ENCODE measurements at places on chromosomes 7 and 10. TPM values are rescaled to one million over a fixed set of nuclear protein-coding genes. Genes with fewer than 3 reads are reported as not detected.

GRCh38 chr10:75617485-75618155 is 186.2 kb downstream of the LRMDA start:
- DNase-seq: no peak

The CNPY1 gene
- total RNA-seq: not detected

- no peak for DNase-seq
These were observed 206.1 kb upstream of the CELF2 start for GRCh38 chr10:10811562-10811961.

- no peak for DNase-seq
These were observed 55.1 kb downstream of the KCTD7 start for GRCh38 chr7:66683770-66684123.

The CCDC146 gene
- total RNA-seq: 0.43 TPM

DNA sequence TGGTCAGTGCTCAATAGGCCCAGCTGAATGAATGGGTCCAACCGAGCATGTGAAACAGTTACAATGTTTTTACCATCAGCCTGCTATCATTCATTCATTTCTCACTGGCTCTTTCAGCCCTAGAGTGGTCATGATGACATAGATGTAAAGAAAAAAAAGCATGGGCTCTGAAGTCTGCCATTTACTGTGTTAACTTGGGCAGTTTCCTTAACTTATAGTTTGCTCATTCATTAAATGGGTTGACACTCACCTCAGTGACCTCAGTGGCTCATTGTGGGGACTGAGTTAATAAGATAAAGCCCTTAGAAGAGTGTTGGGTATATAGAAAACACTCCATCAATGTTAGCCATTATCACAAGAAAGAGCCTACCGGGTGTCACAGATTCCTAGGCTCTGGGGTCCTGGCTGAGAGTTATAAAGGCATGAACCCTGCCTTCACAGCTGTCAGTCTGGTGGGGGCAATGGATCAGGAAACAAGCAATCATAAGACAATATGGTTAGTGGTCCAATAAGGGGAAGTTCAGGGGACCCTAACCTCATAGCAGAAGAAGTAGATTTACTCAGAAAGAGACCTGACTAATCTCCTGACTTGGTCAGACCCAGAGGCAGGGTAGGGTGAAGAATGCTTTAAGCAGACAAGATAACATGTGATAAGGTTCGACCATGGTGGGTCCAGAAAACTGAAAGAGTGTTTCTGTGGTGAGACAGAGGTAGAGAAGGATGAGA is 29.7 kb upstream of the GPAM start:
- DNase-seq: no peak

DNA sequence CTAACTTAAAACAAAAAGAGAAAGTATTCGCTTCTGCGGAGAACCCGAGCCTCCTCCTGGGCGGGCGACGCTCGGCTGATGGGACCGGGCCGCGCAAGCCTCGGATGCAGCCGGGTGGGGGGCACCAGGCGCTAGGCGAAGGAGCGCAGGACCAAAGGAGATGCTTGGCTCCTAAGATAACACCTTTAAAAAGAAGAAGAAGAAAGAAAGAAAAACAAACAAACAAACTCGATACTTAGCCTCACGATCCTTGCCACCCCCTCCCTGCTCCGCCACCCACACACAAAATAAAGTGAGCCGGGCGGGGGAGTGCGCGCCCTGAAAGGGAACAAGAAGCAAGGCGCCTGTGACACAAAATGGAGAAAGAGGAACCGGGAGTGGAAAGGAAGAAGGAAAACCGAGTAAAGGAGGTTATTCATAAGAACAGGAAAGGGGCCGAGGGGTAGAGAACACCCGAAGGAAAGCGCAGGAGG is 34.0 kb upstream of the EBLN1 start:
- DNase-seq: no peak

DNA sequence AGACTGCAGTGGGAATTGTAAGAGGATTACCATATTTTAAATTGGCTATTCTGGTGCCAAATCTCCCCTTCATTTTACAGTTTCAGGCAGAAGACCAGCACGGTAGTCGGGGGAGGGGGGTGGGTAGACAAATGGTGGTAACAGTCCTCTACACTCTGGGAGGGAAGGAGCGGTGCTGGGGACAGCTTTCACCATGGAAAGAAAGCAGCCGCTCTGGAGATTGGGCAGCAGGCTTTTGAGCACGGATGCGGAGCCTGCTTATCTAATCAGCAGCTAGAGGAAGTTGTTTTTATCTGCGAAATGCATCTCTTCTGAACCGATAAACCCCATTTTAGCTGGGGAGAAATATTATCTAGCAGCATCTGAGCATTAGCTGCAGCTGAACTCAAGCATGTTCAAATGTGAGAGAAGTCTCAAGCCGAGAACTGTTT is 28.7 kb downstream of the IKZF1 start:
- no peak for DNase-seq

DNA sequence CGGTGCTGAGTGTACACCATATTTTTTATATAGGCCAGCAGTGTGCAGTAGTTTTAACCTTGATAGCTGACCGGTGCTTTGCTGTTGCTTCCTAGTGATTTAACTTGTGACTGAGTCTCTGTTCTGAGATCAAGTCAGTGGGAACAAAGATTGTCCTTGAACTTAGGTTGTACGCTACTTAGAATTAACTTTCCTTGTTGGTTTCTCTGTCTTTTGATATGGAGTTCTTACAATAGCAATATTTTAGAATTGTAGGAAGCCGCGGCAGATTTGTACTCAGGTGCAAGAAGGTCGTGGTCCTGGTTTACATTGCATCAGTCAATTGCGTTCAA is 1.3 kb downstream of the DDX21 start:
- no peak for DNase-seq

The GHRHR gene
- not detected for total RNA-seq

- no peak for DNase-seq
These were observed 9.4 kb downstream of the NIPSNAP2 start for GRCh38 chr7:55973747-55974250.

DNA sequence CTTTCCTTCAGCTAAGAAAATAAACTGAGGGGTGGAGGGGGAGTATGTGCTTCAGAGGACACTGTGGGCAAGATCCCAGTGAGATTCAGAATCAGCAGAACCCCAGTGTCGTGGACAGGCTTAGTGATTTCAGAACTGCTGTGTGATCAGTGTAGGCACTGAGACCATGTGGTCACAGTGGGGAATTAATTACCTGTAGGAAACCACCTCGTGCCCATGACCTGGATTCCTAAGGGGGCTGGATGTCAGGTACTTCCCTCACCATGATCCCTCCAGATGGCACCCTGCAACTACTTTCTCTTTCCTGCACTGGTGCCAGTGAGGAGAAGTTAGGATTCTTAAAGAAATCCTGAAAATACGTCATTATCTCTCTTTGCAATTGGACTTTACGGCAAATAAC is 64.4 kb downstream of the HBP1 start:
- DNase-seq: peak; percentile 30

The CDNF gene
- total RNA-seq: 0.74 TPM

- DNase-seq: no peak
These were observed 99.4 kb downstream of the ITGA8 start for GRCh38 chr10:15620337-15620736.

- DNase-seq: no peak
These were observed 8.0 kb upstream of the FRA10AC1 start for GRCh38 chr10:93710333-93710909.

The PPP1R17 gene
- not detected for total RNA-seq

The HTR5A gene
- 0.11 TPM for total RNA-seq

The COL17A1 gene
- total RNA-seq: 0.45 TPM

DNA sequence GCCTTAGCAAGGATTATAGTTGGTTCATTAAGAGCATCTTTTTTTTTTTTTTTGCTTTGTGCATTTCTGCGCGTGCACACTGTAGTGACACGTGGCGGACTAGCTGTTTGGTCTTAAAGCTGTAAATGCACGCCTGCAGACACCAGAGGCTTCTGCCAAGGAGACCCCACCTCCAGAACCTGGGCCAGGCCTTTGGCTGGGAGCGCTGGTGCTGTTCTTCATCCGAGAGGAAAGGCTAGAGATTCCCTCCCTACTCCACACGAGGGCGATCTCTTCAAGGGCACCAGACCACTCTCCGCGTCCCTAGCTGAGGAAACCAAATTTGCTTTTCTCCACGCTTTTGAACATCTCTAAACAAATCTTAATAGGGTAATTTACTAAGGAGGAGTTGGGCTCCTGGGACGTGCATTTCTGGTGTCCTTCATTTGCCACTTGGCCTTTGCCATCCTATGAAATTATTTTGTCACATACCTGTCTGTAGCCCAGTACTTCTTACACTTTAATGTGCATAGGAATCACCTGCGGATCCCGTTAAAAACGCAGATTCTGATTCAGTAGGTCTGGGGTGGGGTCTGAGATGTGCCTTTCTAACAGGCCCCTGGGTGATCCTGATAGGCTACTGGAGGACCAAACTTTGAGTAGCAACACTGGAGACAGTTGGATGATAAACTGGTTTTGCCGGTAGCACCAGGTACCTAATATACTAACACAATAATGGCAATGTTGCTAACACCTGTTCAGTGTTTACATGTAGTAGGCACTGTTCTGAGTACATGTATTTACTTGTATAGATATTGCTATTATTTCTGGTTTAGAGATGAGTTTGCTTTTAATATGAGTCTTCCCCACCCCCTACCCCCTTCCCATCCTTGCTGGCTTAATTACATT is 1.3 kb upstream of the SLC26A5 start:
- DNase-seq: peak; percentile 85

- no peak for DNase-seq
These were observed 181.9 kb upstream of the MKLN1 start for GRCh38 chr7:131145770-131146169.

- no peak for DNase-seq
These were observed 142.9 kb downstream of the NOC3L start for GRCh38 chr10:94219829-94220228.

- peak; percentile 80 for DNase-seq
These were observed 127.1 kb downstream of the KMT2E start for GRCh38 chr7:105141068-105141467.

The C10orf143 gene
- total RNA-seq: 0.08 TPM
